ENCODE measurements at places on chromosomes 11 and 22. TPM values are rescaled to one million over a fixed set of nuclear protein-coding genes. Genes with fewer than 3 reads are reported as not detected.
A peak's percentile ranks its signal among the peaks of the same experiment; 100 is the strongest.

- DNase-seq, result peak; percentile 52
Measured at GRCh38 chr11:44456544-44457300, 108.7 kb upstream of the CD82 start.

Gene GAL3ST1
- 0.57 TPM for total RNA-seq

Gene DERL3
- total RNA-seq, result 2.1 TPM

GRCh38 chr11:132237781-132238180, 867.4 kb downstream of the NTM start:
- no peak for DNase-seq

Gene SCGB1D2
- total RNA-seq, result 4.0 TPM

DNA sequence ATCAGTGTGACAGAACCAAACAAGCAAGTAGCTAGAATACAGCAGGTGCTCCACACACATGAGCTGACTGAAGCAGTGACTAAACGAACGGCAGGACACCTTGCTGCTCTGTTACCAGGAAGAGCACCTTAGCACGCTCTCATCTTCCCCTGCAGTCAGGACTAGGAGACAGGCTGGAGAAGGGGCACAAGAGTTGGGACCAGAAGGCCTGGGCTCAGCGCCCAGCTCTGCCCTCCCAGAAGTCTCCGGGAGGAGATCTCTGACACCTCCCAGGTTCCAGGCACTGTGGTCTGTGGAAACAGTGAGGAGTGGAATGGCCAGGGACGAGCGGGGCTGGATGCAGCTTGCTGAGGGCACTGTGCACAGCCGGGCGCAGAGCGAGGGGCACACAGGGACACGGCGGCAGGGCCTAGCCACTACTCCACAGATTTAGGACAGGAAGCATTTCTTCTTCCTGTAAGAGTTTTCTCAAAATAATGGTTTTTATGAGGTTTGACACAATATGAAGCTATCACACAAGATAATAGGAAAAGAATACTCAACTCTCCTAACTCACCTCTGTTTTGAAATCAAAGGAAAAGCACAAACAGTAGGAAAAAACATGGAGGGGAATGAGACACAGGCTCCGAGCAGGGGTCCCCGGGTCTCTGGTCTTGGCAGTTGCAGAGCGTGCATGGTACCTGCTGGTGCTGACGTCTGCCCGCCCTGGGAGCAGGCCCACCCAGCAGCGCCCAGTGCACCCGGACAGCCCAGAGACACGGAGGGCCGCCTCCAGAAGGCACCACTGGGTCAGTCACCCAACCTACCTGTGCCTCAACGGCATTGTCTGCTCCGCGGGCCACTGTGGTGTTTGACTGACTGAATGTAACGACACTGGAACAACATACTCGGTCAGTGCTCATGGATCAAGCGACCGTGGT, 67.6 kb downstream of the NCAPD3 start:
- no peak for DNase-seq

DNA sequence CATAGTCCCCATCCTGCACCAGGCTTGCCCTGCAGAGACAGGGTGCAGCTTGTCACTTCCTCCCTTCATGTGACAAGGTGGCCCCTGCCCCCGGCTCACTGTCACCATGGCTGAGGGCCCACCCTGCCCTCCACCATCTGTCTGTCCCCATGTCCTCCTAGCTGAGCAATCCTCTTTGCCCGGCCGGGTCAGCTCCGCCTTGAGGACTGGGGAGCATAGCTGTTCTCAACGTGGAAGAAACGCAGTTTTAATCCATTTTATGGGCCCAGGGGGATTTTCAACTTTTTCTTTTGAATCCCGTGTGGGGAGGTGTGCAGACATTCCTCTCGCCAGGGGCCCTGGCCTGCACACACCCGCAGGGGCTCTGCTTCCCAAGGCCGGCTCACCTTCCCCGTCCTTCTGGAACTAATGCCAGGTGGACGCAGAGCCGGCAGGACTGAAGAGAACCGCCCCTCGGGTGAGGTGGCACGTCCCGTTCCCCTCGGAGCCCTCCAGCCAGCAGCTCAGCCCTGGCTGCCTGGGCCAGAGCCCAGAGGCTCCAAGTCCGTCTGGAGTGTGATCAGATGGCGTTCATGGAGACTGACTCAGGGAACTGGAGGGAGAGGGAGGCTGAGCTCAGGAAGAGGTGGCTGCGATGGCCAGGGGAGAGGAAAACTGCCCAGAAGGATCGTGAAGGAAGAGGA, 1108.7 kb downstream of the BRD1 start:
- DNase-seq, result no peak

Gene OR10A6
- not detected for total RNA-seq
